ENCODE measurements at places on chromosomes 5 and 9. TPM values are rescaled to one million over a fixed set of nuclear protein-coding genes. Genes with fewer than 3 reads are reported as not detected.

Gene RNF183
- not detected for total RNA-seq

Gene CORO2A
- total RNA-seq = 3.2 TPM

Gene TMC1
- total RNA-seq = not detected

Gene PRDM9
- not detected for total RNA-seq

Gene AHRR
- total RNA-seq = 42.2 TPM

Gene IFNA2
- not detected for total RNA-seq

Gene SPINK6
- total RNA-seq = not detected

Gene LHX6
- total RNA-seq = not detected

Gene FAM81B
- total RNA-seq = not detected

Gene AQP3
- total RNA-seq = 113 TPM

Gene SPACA9
- 1.3 TPM for total RNA-seq

Gene QSOX2
- 14.3 TPM for total RNA-seq

Gene PTPRD
- not detected for total RNA-seq

Gene SH3GL2
- total RNA-seq = not detected

Gene ENTREP1
- total RNA-seq = not detected

Gene PPP2CA
- 150 TPM for total RNA-seq
